ENCODE measurements at places on chromosomes 6 and 20.

- DNase-seq: no peak
These were observed 143.4 kb downstream of the ADGRB3 start for GRCh38 chr6:68778356-68779020.

- no peak for DNase-seq
These were observed 180.7 kb upstream of the GGTLC1 start for GRCh38 chr20:24169256-24169655.

- no peak for DNase-seq
These were observed 116.3 kb downstream of the OR2B2 start for GRCh38 chr6:27795697-27796494.

GRCh38 chr20:58403272-58403671, 14.2 kb downstream of the VAPB start:
- DNase-seq: no peak

DNA sequence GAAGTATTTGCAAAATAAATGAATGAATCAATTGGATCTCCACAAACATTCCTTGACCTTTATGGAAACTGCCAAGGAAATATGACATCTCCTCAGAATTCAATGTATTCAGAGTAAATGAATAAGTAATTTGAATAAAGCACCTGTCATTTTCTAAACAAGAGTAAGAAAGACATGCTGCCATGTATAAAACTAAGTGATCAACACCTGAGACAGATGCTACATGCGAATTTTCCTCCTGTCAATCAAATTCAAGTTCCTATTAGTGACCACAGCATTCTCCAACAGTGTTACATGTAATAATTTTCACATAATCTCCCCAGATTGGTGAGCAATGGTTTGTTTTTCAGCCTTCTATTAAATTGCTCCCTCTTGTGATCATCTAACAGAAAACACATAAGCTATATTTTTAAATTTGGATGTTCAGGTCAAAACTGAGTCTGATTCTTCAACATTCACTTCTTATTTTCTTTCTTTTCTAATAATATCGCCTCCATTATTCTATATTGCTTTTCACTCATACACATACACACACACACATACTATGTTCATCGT, 163.2 kb upstream of the RNF217 start:
- no peak for DNase-seq

GRCh38 chr6:170146640-170147039, 144.2 kb downstream of the DLL1 start:
- DNase-seq: no peak

- DNase-seq: no peak
These were observed 60.7 kb downstream of the APCDD1L start for GRCh38 chr20:58454460-58454859.

DNA sequence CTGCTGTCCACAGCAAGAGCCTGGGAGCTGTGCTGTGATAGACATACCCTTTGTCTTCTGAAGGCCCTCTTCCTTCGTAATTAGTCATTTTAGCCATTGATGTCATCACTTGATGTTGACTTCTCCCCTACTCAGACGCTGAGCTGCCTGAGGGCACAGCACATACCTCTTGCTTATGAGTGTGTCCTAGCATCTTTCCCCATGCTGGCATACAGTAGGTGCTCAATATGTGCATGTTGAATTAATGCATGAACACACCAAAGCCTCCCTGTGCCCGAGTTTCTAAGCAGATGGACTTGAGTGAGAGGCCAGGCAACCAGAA, 35.8 kb upstream of the FAM83D start:
- DNase-seq: no peak

DNA sequence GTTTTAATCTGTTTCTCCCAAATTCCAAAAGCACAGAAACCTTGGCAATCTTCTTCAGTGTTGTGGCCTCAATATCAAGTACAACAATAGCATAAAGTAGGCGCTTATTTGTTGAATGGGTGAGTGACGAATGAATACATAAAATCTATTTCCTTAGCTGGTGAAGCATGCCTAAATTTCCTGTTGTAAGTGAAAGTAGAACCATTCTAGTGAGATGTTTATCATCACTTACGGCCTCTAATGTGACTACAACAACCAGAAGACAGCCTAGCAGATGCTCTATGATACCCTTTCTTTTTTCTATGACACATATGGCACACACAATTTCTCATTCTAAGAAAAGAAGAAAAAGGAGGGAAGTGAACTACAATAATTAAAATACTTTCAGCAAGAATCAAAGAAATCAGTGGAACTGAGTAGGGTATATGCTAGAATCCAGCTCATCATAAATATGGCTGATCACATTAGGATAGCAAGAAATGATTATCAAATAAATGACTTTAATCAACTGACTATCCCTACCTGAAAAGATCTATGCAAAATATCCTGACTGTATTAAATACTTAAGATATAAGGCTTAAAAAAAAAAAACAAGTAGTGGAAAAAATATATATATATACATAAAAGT, 67.4 kb downstream of the BTBD9 start:
- no peak for DNase-seq

- DNase-seq: no peak
These were observed at the start of gene ROS1 for GRCh38 chr6:117425431-117426153. Gene ROS1, minus strand, starts transcription at chr6:117425942. Its CDS starts 286 bp downstream, at chr6:117425656.

- DNase-seq: no peak
These were observed 136.3 kb downstream of the PHACTR3 start for GRCh38 chr20:59740621-59741020.

DNA sequence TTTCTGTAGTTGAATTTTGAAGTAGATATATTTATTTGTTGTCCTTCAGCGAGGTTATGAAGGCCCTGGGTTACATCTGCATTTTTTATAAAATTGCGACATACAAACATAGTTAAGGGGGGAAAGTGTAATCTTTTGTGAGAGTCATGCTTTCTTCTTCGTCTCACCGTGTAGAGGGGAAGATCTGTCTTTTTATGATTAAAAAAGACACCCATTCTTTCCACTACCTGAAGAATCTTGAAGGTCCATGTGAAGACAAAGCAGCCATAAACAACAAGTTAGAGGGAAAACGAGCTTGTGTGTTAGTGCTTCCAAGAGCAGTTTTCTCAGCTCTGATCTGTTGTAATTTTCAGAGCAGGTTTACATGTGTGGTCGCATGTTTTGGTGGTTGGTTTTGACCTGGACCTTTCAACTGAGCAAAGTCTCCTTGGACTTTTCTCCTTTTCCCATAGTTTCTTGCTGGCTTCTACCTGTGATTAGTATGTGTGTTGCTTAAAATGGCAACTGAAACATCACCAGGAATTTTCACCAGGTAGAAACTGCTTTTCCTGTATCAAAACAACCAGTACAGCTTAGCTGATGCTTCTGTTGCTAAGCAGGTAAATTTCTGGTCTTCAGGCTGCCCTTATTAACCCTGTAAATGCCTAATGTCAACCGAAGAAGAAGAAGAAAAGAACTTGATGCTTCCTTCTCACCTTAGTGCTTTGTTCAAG, 37.3 kb downstream of the RREB1 start:
- no peak for DNase-seq

- no peak for DNase-seq
These were observed 23.4 kb upstream of the HLA-DQB1 start for GRCh38 chr6:32689531-32690501.

GRCh38 chr6:6319952-6320811, at the start of gene F13A1:
Gene F13A1, minus strand, starts transcription at chr6:6320662. Its CDS starts 1,998 bp downstream, at chr6:6318664.
- DNase-seq: no peak

DNA sequence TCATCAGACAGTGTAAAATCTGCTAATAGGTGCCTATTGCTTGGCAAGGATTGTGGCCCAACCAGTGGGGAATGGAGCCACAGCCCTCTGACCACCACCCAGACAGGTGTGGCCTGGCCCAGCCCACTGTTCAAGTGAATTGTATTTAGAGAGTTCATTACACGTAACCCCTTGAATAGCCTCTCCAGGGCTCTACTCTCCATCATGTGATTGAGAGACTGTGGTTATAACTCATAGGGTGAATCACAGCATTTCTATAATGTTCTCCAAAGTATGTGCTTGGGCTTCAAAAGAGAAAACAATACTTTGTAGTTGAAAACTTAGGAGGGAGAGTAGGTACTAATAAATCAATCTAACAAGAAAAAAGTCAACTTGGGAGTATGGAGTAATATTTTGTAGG, 38.4 kb downstream of the ALDH8A1 start:
- no peak for DNase-seq

Data from stimulated activated CD8-positive, alpha-beta memory T cell treated with anti-CD3 and anti-CD28 coated beads, Interleukin-7, amount 100 ng/mL, for 1 hour (primary cell).